Ascending aorta (tissue), 2 donors: ENCODE measurements at places on chromosomes 3 and 15.
A peak's percentile ranks its signal among the peaks of the same experiment; 100 is the strongest.

DNA sequence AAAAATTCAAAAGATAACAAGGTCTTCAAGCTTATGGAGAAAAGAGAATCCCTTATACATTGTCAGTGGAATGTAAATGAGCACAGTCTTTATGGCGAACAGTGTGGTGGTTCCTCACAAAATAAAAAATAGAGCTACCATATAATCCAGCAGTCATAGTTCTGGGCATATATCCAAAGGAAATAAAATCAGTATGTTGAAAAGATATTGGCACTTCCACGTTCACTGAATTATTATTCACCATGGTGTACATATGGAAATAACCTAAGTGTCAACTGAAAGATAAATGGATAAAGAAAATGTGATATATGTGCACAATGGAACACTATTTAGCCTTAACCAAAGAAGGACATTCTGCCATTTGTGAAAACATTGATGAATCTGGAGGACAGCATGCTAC is 1161.2 kb downstream of the ROBO2 start:
- no peaks in the 10 kb centered on the region for H3K36me3 ChIP-seq
- H3K4me1 ChIP-seq, result no peaks in the 10 kb centered on the region
- H3K27me3 ChIP-seq, result no peaks in the 10 kb centered on the region
- no peak overlapping the region for H3K27ac ChIP-seq
- DNase-seq, result no peak

DNA sequence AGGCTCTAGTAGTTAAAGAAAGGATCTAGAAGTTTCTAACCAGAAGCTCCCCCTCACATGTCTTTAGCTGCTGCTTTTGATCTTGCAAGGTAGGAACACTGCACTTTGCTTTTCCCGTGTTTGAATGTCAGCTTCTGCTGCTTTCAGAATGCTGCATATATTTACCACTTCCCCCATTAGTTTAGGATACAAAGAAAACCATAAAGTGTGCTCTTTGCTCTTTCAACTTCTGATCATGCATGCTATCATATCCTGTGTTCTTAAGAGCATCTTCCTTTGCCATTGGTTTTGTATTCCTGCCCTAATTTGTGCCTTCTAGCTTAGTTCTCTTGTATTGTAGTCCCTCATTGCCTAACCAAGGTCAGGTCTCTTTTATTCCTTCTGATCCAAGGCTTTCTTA is 43.3 kb downstream of the ZNF609 start:
- H3K4me1 ChIP-seq, result peaks cover 14% of the 10 kb centered on the region
- H3K27me3 ChIP-seq, result no peaks in the 10 kb centered on the region
- H3K27ac ChIP-seq, result no peak overlapping the region
- H3K36me3 ChIP-seq, result peaks cover 13% of the 10 kb centered on the region
- no peak overlapping the region for H3K4me3 ChIP-seq

DNA sequence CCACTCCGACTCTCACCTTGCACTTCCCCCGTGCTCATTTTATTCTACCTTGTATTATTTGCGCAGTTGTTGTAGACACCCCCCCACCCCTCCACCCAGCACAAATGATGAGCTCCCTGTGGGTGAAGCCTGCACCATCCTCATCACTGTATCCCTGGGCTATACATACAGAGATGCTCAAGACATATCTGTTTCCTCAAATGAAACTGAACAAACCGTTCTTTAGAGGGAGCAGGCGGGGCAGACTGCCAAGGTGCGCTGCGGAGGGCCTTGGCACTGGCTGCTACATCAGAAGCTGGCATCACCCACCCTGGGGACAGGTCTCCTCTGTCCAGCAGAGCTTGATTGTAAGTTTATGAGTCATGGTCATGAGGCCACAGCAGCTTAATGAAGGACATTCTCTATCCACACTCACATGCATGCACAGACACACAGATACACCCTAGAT is 29.0 kb downstream of the ADCY5 start:
- H3K36me3 ChIP-seq, result no peaks in the 10 kb centered on the region
- DNase-seq, result peak; percentile 94
- peak overlapping the region; percentile 87 for H3K27ac ChIP-seq
- peaks cover 38% of the 10 kb centered on the region for H3K4me1 ChIP-seq

GRCh38 chr3:57199895-57200297 is at the start of gene HESX1:
Gene HESX1, minus strand, starts transcription at chr3:57199978. Its CDS starts 60 bp downstream, at chr3:57199918.
- no peaks in the 10 kb centered on the region for H3K27me3 ChIP-seq
- no peak within 1 kb of the TSS for H3K4me3 ChIP-seq
- DNase-seq, result no peak
- no peaks in the 10 kb centered on the region for H3K36me3 ChIP-seq

GRCh38 chr3:140586311-140586710 is 91.6 kb upstream of the TRIM42 start:
- DNase-seq, result no peak
- no peaks in the 10 kb centered on the region for H3K4me1 ChIP-seq
- H3K27ac ChIP-seq, result no peak overlapping the region

DNA sequence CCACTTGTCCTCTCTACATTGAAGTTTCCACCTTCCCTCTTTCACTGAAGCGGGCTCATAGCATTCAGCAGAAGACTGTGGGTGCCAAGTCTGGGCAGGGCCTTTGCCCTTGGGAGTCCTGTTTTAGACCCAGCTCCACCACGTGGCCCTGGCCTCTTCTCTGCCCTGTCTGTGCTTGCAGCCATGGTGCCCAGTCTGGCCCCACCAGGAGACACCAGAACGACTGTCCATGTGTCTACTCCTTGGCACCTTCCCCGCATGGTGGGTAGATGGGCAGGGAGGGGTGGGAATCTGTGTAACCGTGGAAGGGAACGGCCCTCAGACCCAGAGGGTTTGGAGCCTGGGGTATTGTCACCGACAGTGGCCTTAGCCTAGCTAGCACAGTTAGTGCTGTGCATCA is 17.9 kb upstream of the EMC3 start:
- no peak overlapping the region for H3K27ac ChIP-seq
- peaks cover 4% of the 10 kb centered on the region for H3K4me1 ChIP-seq

- DNase-seq, result peak; percentile 66
- no peaks in the 10 kb centered on the region for H3K27me3 ChIP-seq
- H3K4me1 ChIP-seq, result peaks cover 17% of the 10 kb centered on the region
- H3K27ac ChIP-seq, result peak overlapping the region; percentile 62
- H3K36me3 ChIP-seq, result no peaks in the 10 kb centered on the region
Measured at GRCh38 chr3:135992072-135992471, 26.5 kb downstream of the PPP2R3A start.

GRCh38 chr3:89522155-89522554 is 414.7 kb downstream of the EPHA3 start:
- H3K27me3 ChIP-seq, result no peaks in the 10 kb centered on the region
- H3K27ac ChIP-seq, result no peak overlapping the region
- no peaks in the 10 kb centered on the region for H3K4me1 ChIP-seq
- no peak overlapping the region for H3K4me3 ChIP-seq
- H3K36me3 ChIP-seq, result no peaks in the 10 kb centered on the region
- no peak for DNase-seq

GRCh38 chr3:31081018-31081662 is 186.7 kb upstream of the GADL1 start:
- no peak overlapping the region for H3K27ac ChIP-seq
- H3K4me1 ChIP-seq, result no peaks in the 10 kb centered on the region
- no peak overlapping the region for H3K4me3 ChIP-seq
- H3K36me3 ChIP-seq, result no peaks in the 10 kb centered on the region
- no peaks in the 10 kb centered on the region for H3K27me3 ChIP-seq

- no peaks in the 10 kb centered on the region for H3K4me1 ChIP-seq
- no peaks in the 10 kb centered on the region for H3K27me3 ChIP-seq
- no peak overlapping the region for H3K4me3 ChIP-seq
- no peaks in the 10 kb centered on the region for H3K36me3 ChIP-seq
- H3K27ac ChIP-seq, result no peak overlapping the region
- no peak for DNase-seq
Measured at GRCh38 chr3:120648290-120648689, 33.7 kb downstream of the HGD start.

DNA sequence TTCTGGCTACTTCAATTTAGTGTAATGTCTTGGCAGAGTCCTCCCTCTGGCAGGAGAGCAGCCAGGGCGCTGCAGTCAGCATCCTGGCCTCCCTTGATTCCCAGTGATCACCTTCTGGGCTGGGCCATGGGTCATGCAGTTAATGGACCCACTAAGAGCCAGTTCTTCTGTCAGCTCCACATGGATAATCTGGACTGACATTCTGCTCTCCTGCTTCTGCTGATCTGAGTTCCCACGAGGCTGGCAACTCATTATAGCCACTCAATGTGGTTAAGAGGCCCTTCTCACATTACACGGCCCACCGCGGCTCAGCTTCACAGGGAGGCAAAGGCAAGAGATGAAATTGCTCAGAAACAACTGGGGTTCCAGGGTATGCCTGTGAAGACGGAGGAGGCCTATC is 94.0 kb downstream of the WDR76 start:
- H3K4me1 ChIP-seq, result no peaks in the 10 kb centered on the region
- no peak for DNase-seq
- H3K27me3 ChIP-seq, result no peaks in the 10 kb centered on the region
- no peak overlapping the region for H3K4me3 ChIP-seq
- H3K36me3 ChIP-seq, result no peaks in the 10 kb centered on the region
- no peak overlapping the region for H3K27ac ChIP-seq

DNA sequence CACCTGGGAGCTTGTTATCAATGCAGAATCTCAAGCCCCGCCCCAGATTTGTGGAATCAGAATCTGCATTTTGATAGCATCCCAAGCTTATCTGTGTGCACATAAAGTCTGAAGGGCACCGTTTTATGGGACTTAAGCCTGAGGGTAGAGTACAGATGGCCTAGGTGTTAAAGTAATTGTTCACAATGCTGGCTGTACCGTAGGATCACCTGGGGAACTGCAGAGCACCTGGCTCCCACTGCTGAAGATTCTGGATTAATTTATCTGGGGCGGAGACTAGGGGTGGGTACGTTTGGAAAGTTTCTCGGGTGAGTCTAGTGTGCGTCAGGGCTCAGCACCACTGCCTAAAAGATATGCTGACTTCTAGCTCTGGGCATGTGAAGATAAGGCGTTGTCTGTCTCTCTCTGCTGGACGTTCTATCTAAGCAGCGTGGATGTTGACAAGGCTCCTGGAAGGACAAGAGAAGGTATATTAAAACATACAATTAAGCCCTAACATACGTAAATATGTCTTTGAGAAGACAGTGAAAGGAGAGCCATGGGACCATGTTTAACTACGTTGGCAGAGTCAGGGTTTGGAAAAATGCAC is 63.2 kb upstream of the RASGRP1 start:
- H3K27me3 ChIP-seq, result no peaks in the 10 kb centered on the region
- no peaks in the 10 kb centered on the region for H3K36me3 ChIP-seq
- no peak overlapping the region for H3K27ac ChIP-seq
- H3K4me3 ChIP-seq, result no peak overlapping the region
- H3K4me1 ChIP-seq, result no peaks in the 10 kb centered on the region

- H3K36me3 ChIP-seq, result no peaks in the 10 kb centered on the region
- no peak overlapping the region for H3K27ac ChIP-seq
- no peaks in the 10 kb centered on the region for H3K27me3 ChIP-seq
- peaks cover 3% of the 10 kb centered on the region for H3K4me1 ChIP-seq
- H3K4me3 ChIP-seq, result no peak overlapping the region
Measured at GRCh38 chr3:15523660-15524417, 2.3 kb upstream of the COLQ start.

- DNase-seq, result no peak
- no peak overlapping the region for H3K27ac ChIP-seq
- H3K4me3 ChIP-seq, result no peak overlapping the region
- no peaks in the 10 kb centered on the region for H3K4me1 ChIP-seq
Measured at GRCh38 chr3:72050048-72050632, 265.2 kb upstream of the PROK2 start.

- H3K4me3 ChIP-seq, result no peak overlapping the region
- no peak for DNase-seq
- peaks cover 3% of the 10 kb centered on the region for H3K4me1 ChIP-seq
- H3K27ac ChIP-seq, result peak overlapping the region; percentile 73
Measured at GRCh38 chr3:152156880-152157279, 111.8 kb upstream of the MBNL1 start.

GRCh38 chr3:106728315-106729098 is 648.7 kb upstream of the CCDC54 start:
- peak overlapping the region; percentile 46 for H3K4me3 ChIP-seq
- H3K36me3 ChIP-seq, result no peaks in the 10 kb centered on the region
- peak overlapping the region; percentile 74 for H3K27ac ChIP-seq
- H3K27me3 ChIP-seq, result no peaks in the 10 kb centered on the region
- DNase-seq, result no peak
